ENCODE measurements at places on chromosomes 4 and X. TPM values are rescaled to one million over a fixed set of nuclear protein-coding genes. Genes with fewer than 3 reads are reported as not detected.

The DACH2 gene
- not detected for total RNA-seq

The MMGT1 gene
- 22.4 TPM for total RNA-seq

The HTN3 gene
- total RNA-seq: not detected

The VSIG1 gene
- not detected for total RNA-seq

The SOWAHD gene
- total RNA-seq: 0.41 TPM

The L1CAM gene
- 6.1 TPM for total RNA-seq

The TTC29 gene
- total RNA-seq: not detected
